ENCODE measurements at places on chromosomes 2 and 18.

- no peak for DNase-seq
These were observed 7.8 kb upstream of the RAB12 start for GRCh38 chr18:8601277-8602032.

- no peak for DNase-seq
These were observed 142.1 kb downstream of the USP34 start for GRCh38 chr2:61328707-61329251.

DNA sequence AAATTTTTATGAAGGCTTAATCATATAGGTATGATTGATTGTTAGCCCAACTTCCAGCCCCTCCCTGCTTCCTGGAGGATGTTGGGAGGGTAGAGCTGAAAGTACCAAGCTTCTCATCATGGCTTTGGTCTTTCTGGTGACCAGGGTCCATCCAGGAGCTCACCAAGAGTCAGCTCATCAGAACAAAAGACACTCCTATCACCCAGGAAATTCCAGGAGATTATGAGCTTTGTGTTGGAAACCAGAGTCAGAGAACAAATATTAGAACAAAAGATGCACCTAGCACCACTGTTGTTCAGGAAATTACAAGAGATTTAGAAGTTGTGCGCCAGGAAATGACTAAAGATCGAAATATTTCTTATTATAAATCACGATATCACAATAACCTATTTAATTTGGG is 119.9 kb upstream of the THUMPD2 start:
- no peak for DNase-seq

DNA sequence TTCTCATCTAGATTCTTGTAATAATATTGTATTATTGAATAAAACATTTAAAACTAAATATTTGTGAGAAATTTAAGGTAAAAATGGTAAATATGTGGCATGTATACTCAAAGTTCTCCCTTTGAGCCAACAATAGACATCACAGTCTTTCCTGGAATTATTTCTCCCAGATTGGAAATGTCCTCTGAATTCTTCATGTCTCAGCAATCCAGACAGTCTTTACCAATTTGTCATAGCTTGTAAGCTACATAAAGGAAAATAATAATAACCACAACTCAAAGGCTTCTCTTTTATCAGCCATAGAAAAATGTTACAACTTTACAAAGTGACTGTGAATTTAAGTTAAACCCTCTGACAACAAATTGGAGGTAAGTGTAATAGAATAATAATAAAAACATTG is 784.9 kb downstream of the EPHA4 start:
- DNase-seq, result no peak

DNA sequence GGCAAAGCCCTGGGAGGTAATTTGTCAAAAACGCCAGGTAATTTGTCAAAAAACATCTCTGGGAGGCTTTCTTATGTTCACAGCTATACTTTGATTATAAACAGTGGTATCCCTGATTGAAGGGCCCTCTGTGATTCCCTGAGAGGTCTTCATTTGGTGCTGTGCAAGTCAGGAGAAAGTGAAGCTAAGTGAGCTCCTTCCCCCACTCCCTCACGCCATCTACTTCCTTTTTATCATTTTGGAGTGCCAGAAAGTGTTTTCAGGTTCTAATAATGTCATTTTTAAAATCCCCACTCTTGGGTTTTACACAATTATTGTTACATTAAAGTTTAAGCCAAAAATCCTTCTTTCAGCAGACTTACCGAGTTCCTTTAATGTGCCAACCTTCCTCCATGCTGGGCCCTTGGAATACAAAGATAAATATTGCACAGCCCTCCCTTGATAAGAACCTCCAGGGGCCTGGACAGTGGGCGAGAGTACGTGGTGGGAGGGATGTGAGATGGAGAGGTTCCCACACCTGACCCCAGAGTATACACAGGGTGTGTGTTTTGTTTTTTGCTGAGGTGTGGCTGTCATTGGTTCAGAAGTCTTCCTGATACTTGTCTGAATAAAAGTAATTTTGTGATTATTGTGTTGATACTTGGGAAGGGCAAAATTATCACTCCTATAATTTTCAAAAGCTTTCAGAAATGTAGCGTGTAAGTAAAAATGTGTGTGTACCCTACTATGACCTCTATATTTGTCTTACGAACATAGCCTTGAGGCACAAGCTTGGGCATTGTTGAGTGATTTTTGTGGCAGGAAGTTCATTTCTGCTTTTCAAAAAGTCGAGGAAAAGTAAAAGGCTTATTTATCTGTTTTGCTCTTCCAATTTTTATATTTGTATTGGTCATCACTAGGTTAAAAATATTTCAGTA is 8.2 kb downstream of the MAPRE2 start:
- no peak for DNase-seq

Measured in anterior cingulate cortex (tissue), 58 donors.